Tibial artery (tissue), 4 donors: ENCODE measurements at places on chromosomes 13 and 19.

DNA sequence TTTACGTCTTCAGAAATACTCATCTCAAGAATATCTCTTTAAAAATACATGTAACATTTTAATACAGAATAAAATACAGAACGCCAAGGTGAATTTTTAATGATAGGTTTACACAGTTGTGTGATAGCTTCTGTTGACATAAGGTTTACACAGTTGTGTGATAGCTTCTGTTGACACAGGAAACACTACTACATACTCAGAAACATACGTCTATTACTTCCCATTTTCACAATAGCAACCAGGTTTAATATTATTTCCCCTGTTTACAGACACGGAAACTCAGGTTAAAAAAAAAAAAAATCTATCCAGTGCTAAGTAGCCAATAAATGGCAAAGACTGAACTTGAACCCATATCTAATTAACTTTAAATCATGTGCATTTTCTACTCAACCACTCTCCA, 571.2 kb downstream of the LIG4 start:
- no peak overlapping the region for H3K27ac ChIP-seq
- no peaks in the 10 kb centered on the region for H3K4me1 ChIP-seq
- no peaks in the 10 kb centered on the region for H3K27me3 ChIP-seq
- no peaks in the 10 kb centered on the region for H3K36me3 ChIP-seq
- DNase-seq, result no peak

GRCh38 chr13:108669381-108669780, 40.0 kb downstream of the MYO16 start:
- no peaks in the 10 kb centered on the region for H3K27me3 ChIP-seq
- no peak for DNase-seq
- no peak overlapping the region for H3K27ac ChIP-seq
- no peaks in the 10 kb centered on the region for H3K36me3 ChIP-seq

- H3K27ac ChIP-seq, result no peak overlapping the region
- H3K36me3 ChIP-seq, result no peaks in the 10 kb centered on the region
- H3K27me3 ChIP-seq, result no peaks in the 10 kb centered on the region
- DNase-seq, result peak; percentile 50
- no peak overlapping the region for H3K4me3 ChIP-seq
These were observed 246.6 kb upstream of the MAB21L1 start for GRCh38 chr13:35723053-35723461.

DNA sequence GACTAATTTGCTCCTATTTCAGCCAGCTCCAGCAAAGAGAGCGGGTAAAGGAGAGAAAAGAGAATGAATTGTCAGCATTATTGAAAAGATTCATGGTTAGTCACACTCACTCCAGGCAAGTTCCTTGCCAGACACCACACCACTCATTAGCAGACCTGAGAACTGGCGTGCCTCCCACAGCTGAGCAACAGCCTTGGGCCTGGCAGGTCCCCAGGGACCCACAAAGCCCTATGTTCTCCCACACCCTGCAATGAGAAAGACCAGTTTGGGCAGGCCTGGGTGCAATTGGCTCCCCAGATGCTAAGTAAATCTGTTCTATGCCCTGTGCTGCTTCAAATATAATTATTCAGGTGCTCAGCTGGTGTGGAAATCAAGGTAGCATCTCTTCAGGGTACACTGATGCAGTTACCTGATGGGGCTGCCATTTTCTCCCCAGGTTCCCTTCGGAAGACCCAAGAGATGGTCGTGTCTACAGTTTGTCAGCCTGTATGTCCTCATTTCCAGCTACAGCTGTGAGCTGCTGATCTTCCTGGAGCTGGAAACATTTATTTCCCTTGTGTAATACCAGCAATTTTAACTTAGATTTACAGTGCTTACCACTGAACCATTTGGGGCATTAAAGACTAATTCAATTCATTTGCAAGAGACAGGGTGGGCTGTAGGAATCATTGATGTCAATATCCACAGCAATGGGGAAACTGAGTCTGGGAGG, 405.0 kb downstream of the COG6 start:
- peaks cover 22% of the 10 kb centered on the region for H3K4me1 ChIP-seq
- H3K27ac ChIP-seq, result no peak overlapping the region
- no peak for DNase-seq
- no peaks in the 10 kb centered on the region for H3K36me3 ChIP-seq
- H3K27me3 ChIP-seq, result no peaks in the 10 kb centered on the region

- no peaks in the 10 kb centered on the region for H3K27me3 ChIP-seq
- DNase-seq, result no peak
- no peaks in the 10 kb centered on the region for H3K36me3 ChIP-seq
- H3K4me1 ChIP-seq, result no peaks in the 10 kb centered on the region
These were observed 526.0 kb downstream of the PCDH9 start for GRCh38 chr13:66704110-66704509.

DNA sequence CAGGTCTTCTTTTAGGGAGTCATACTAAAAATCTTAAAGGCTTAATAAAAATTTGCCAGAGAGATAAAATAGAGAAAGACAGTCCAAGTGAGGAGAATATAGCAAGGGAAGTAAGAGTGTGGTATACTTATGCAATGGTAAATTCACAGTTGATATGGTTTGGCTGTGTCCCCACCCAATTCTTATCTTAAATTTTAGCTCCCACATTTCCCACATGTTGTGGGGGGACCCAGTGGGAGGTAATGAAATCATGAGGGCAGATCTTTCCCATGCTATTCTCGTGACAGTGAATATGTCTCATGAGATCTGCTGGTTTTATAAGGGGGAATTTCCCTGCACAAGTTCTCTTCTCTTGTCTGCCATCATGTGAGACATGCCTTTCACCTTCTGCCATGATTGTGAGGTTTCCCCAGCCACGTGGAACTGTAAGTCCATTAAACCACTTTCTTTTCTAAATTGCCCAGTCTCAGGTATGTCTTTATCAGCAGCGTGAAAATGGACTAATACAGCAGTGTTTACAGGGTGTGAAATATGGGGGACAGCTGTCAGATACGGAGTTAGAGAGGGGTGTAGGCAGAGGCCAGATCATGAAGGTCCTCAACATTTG, 115.4 kb downstream of the UGGT2 start:
- no peak overlapping the region for H3K4me3 ChIP-seq
- no peak for DNase-seq
- H3K27me3 ChIP-seq, result no peaks in the 10 kb centered on the region
- H3K4me1 ChIP-seq, result no peaks in the 10 kb centered on the region
- no peak overlapping the region for H3K27ac ChIP-seq
- H3K36me3 ChIP-seq, result peaks cover 67% of the 10 kb centered on the region

DNA sequence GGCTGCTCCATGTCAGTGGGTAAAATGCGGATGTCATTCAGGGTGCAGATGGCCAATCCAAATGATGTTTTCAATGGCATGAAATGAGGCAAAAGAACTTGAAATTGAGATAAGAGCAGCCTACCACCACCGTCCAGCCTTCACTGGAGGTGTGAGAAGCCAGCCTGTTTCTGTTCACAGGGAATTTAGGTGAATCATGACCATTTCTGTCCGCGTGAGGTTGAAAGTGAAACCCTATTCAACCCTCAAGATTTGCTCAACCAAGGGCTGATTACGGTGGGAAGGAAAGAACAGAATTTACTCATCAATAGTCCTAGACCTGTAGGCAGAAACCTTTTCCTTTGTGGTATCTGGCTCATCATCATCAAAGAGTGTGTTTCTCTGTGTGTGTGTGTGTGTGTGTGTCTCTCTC, 370.7 kb downstream of the COG6 start:
- H3K4me1 ChIP-seq, result no peaks in the 10 kb centered on the region
- no peak overlapping the region for H3K4me3 ChIP-seq
- no peak for DNase-seq
- H3K27me3 ChIP-seq, result no peaks in the 10 kb centered on the region
- H3K36me3 ChIP-seq, result no peaks in the 10 kb centered on the region

- H3K27ac ChIP-seq, result peak overlapping the region; percentile 87
- peaks cover 29% of the 10 kb centered on the region for H3K4me1 ChIP-seq
- H3K4me3 ChIP-seq, result peak overlapping the region; percentile 88
- no peaks in the 10 kb centered on the region for H3K36me3 ChIP-seq
- no peaks in the 10 kb centered on the region for H3K27me3 ChIP-seq
- no peak for DNase-seq
These were observed 1.6 kb downstream of the RNASEH2B start for GRCh38 chr13:50911081-50911631.

- no peak overlapping the region for H3K27ac ChIP-seq
- no peak for DNase-seq
- no peaks in the 10 kb centered on the region for H3K27me3 ChIP-seq
- no peak overlapping the region for H3K4me3 ChIP-seq
These were observed 123.6 kb upstream of the MAB21L1 start for GRCh38 chr13:35600137-35600536.

- H3K4me1 ChIP-seq, result no peaks in the 10 kb centered on the region
- H3K4me3 ChIP-seq, result no peak overlapping the region
- no peaks in the 10 kb centered on the region for H3K36me3 ChIP-seq
These were observed 162.1 kb upstream of the MIR17HG start for GRCh38 chr13:91185294-91185863.

DNA sequence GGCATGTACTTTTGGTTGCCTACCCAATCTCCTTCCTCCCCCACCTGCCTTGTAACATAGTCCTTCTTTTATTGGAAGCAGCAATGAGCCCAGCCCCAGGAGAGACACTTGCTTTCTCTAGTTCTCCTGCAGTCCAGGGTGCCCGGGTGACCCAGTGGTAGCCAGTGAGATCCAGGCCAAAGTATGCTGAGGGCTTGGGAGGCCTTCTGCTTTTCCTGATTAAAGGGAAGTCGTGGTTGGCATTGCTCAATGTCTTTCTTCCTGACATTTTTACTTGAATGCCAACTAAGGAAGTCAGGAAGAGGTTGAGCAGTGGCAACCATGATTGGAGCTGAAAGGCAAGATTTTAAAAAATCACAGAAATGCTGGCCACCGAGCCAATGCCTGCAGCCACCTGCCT, 25.7 kb downstream of the CNMD start:
- DNase-seq, result peak; percentile 63
- H3K27me3 ChIP-seq, result no peaks in the 10 kb centered on the region
- no peaks in the 10 kb centered on the region for H3K36me3 ChIP-seq
- no peak overlapping the region for H3K27ac ChIP-seq
- H3K4me3 ChIP-seq, result no peak overlapping the region

GRCh38 chr13:112346173-112346898, 29.8 kb upstream of the SPACA7 start:
- H3K4me3 ChIP-seq, result no peak overlapping the region
- H3K36me3 ChIP-seq, result no peaks in the 10 kb centered on the region
- no peak overlapping the region for H3K27ac ChIP-seq
- H3K27me3 ChIP-seq, result peaks cover 11% of the 10 kb centered on the region

DNA sequence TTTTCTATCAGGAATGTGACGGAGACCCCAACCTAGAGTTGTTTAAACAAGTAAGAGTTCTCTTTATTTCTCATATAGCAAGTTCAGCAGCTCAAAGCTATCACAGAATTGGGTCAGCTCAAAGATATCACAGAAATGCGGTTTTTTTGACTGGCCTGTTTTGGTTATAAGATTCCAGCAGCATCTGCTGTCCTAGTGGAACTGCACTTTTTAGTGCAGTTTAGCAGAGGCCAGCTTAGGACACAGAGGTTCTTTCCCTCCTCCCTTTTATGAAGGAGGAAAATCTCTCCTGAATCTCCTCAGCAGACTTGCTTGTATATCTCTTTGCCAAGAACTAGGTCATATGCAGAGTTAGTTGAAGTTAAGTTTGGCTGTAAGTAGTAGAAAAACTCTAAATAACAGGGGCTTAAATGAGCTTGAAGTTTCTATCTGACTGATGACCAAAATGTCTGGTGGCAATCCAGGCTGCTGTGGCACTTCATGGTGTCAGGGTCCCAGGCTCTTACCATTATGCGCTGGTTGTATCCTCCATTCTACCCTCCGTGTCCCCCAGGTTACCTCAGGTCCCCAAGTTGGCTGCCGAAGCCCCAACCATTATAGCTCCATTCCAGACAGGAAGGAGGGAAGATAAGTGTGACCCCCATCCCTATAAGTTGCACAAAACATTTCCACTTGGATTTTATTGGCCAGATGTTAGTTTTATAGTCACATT, 6.6 kb downstream of the PPP2R1A start:
- H3K27me3 ChIP-seq, result no peaks in the 10 kb centered on the region
- no peak overlapping the region for H3K4me3 ChIP-seq
- H3K27ac ChIP-seq, result no peak overlapping the region
- H3K36me3 ChIP-seq, result peaks cover 46% of the 10 kb centered on the region
- peaks cover 39% of the 10 kb centered on the region for H3K4me1 ChIP-seq
- DNase-seq, result no peak

DNA sequence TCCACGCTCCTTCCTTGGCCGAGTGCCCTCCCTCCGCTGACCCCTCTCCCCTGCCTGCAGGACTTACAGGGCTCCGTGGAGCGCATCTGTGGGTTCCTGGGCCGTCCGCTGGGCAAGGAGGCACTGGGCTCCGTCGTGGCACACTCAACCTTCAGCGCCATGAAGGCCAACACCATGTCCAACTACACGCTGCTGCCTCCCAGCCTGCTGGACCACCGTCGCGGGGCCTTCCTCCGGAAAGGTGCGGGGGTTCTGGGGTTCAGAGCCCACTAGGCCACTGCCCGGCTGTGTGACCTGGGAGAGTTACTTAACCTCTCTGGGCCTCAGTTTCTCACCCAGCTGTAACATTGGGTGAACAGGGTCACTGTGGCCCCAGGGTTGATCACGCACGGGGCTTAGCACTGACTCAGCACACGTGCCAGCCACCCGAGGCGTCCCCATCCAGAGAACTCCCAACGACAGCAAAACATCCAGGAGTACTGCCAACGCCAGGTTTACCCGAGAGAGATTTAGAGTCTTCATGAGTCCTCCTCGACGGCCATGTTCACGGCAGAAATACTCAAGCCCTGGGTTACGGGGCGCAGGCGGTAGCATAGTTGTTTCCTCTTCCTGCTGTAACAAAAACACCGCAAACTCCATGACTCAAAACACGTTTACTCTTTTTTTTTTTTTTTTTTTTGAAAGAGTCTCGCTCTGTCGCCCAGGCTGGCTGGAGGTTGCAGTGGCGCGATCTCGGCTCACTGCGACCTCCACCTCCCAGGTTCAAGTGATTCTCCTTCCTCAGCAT, 9.7 kb upstream of the SPACA4 start:
- no peaks in the 10 kb centered on the region for H3K27me3 ChIP-seq
- no peak overlapping the region for H3K4me3 ChIP-seq
- H3K27ac ChIP-seq, result no peak overlapping the region
- no peak for DNase-seq
- H3K36me3 ChIP-seq, result no peaks in the 10 kb centered on the region
